H9 (cell line): ENCODE measurements at places on chromosomes 1 and 21.
A peak's percentile ranks its signal among the peaks of the same experiment; 100 is the strongest.

- peak; percentile 25 for DNase-seq
Measured at GRCh38 chr1:3948344-3948743, 48.3 kb upstream of the C1orf174 start.

DNA sequence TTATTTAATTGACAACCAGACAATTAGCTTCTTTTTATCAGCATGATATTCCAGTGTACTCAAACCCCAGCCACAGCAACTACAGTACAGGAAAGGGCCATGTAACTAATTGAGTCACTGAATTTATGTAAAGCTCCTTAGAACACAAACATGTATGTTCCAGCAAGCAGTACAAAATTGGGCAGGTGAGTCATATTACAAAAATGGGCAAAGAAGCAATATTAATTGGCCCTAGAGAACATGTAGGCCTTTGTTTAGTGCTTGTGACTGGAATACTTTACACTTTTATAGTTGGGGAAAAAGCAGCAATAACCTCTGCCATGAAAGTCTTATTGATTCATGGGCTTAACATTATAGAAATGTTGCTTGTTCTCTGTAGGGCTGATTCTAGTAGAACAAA lies 31.8 kb downstream of the CLEC20A start:
- DNase-seq = no peak

GRCh38 chr1:207941665-207942064 lies 30.7 kb upstream of the CD34 start:
- DNase-seq = no peak

DNA sequence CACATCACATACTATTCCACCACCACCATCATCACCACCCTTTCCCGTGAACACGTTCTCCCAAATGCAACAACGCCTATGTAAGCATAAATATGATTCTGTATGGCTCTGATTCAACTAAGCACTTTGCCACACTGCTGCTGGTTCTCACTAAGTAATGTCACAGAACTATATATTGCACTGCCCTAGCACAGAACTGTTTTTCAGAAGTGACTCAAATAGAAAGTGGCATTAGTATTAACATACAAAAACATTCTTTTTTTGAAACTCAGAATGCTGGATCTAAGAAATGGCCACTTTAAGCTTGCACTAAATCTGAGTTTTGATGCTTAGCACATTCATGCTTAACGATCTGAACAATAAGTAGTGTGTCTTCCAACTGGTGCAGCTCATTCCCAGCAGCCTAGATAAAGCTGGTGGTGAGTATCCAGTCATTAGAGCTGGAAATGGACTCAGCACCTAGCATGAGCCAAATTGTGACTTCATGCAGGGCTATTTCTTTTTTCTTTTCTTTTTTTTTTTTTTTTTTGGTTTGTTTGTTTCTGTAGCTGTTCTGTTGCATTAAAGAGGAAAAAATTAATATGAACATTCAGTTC lies 46.2 kb upstream of the ZC3H11B start:
- DNase-seq = no peak

GRCh38 chr1:226292874-226293552 lies 16.0 kb downstream of the LIN9 start:
- DNase-seq = no peak

DNA sequence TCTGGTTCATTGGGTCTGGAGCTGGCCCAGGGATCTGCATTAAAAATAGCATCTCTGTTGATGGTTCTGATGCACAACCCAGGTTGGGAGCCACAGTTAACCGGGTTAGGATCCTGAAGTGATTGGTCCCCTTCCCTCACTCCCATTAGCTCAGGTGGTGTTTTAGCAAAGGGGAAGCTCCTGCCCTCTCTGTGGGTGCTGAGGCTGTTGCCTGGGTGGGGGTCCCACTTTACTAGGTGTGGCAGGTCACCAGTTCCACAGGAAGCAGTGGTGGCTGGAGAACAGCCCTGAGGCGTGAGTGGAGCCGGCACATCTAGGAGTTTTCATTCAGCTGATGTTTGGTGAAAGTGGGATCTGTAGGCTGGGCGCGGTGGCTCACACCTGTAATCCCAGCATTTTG lies 86.5 kb downstream of the MAN1C1 start:
- DNase-seq = no peak

- no peak for DNase-seq
Measured at GRCh38 chr1:39509360-39510009, 18.0 kb downstream of the BMP8A start.

- no peak for DNase-seq
Measured at GRCh38 chr1:12678820-12679219, 34.9 kb downstream of the AADACL4 start.

- DNase-seq = no peak
Measured at GRCh38 chr21:46131838-46132651, 23.3 kb downstream of the FTCD start.

GRCh38 chr1:46667782-46668760 lies at the start of gene ATPAF1:
ATPAF1 (minus strand) TSS chr1:46668364; CDS start chr1:46668322, 42 bp downstream.
- peak; percentile 91 for DNase-seq

- DNase-seq = no peak
Measured at GRCh38 chr1:161706113-161706481, 932 bp upstream of the FCRLA start.

- DNase-seq = no peak
Measured at GRCh38 chr1:87329526-87330056, 911 bp downstream of the LMO4 start.

- DNase-seq = no peak
Measured at GRCh38 chr1:234139966-234140365, 233.3 kb upstream of the COA6 start.

GRCh38 chr1:156866249-156866909 lies 5.7 kb downstream of the NTRK1 start:
- DNase-seq = no peak

DNA sequence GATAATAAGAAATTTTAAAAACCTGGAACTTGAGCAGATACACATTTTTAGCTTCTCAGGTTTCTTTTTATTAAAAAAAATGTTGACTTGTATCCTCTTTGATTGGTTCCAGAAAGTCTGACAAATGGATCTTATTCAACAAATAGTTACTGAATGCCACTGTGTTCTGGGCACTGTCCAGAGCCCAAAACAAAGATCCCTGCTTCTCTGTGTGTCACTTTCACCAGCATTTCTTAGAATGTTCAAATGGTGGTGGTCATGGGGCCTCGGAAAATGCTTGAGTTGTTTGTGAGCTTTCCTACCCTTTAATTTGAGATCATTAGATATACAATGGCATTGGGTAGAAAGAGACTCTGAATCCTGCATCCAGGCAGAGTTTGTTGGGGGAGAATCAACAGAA lies 19.9 kb downstream of the ACTN2 start:
- no peak for DNase-seq

DNA sequence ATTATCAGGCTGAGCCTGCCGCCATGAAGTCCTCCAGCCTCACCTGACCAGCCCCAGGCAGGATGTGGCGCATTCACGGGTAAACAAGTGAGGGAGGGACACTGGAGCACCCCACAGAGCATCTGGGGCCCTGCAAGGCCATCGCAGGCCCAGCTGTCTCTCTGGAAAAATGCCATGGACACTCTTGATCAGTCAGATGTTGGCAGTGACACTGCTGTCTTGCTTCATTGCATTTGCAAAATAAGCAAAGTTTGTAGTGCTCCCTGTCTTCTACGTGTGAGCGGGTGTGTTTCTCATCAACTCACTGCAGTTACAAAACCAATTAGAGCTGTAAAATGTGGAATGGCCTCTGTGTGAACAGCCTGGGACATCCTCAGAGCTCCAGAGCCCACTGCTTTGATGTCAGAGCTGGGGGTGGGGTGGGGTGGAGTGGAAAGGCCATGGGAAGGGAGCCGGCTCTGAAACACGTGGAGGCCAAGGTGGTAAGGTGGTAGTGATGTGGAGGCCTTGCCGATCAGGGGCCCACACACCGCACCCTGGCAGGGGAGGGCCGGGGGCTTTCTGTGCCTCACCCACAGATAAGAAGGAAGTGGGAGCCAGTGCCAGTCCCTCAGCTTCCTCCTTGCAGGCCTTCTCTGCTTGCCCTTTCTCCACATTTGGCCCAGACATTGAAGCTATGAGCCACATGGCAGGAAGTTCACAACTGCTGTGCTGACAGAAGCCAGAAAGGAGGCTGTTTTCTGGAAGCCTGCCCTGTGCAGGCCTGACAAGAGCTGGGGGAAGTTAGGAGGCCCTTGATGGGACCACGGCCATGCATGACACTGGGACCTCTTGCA lies 254.9 kb downstream of the RHOU start:
- DNase-seq = no peak

GRCh38 chr1:237145379-237146135 lies 103.6 kb downstream of the RYR2 start:
- DNase-seq = no peak

GRCh38 chr1:34763142-34763781 lies 3.7 kb downstream of the GJB4 start:
- peak; percentile 79 for DNase-seq

GRCh38 chr21:42276526-42277154 lies 38.6 kb downstream of the TFF3 start:
- no peak for DNase-seq

DNA sequence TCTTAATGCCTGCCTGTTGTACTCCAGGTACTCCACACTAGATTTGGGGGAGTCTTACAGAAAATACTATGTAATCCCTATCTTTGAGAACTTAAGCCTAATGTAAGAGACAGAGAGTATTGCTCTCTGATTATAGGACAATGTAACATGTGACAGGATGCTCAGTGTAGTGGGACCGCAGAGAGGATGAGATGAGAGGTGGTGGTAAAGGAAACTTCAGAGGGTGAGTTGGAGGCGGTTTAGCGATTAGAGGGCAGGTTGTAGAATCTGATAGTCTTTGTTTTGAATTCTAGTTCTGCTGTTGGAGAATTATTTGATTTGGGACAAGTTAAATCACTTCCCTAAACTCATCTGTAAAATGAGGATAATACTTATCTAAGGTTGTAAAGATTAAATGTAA lies 5.4 kb downstream of the SOAT1 start:
- DNase-seq = no peak

GRCh38 chr1:238223076-238223640 lies 332.4 kb upstream of the ZP4 start:
- DNase-seq = no peak

GRCh38 chr1:246797597-246797996 lies 73.4 kb downstream of the SCCPDH start:
- no peak for DNase-seq

DNA sequence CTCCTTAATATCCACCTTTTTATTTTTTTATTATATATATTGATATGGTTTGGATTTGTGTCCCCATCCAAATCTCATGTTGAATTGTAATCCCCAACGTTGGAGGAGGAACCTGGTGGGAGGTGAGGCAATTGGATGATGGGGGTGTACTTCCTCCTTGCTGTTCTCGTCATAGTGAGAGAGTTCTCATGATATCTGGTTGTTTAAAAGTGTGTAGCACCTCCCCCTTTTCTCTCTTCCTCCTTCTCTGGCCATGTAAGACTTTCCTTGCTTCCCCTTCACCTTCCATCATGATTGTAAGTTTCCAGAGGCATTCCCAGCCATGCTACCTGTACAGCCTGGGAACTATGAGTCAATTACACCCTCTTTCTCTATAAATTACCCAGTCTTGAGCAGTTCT lies 22.7 kb upstream of the CCSAP start:
- no peak for DNase-seq

DNA sequence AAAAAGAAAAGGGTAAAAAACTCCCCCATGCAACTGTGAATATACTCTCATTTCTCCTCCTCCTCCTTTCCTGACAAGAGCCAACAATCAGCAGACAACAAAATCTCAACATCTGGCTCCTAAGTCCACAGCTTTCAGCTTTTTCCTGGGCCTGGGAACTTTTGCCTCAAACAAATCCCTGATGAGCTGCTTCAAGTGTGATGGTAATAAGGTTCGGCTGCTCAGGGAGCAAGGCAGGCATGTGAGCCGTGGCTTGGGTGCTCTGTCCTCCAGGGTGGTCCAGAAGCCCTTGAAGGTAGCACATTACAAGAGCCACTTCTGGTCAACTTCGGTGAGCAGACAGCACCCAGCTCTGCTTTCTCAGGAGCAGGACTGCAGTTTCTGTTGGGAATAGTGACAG lies 46.3 kb downstream of the ITPKB start:
- DNase-seq = no peak

GRCh38 chr1:22263359-22263758 lies 120.5 kb upstream of the WNT4 start:
- no peak for DNase-seq

DNA sequence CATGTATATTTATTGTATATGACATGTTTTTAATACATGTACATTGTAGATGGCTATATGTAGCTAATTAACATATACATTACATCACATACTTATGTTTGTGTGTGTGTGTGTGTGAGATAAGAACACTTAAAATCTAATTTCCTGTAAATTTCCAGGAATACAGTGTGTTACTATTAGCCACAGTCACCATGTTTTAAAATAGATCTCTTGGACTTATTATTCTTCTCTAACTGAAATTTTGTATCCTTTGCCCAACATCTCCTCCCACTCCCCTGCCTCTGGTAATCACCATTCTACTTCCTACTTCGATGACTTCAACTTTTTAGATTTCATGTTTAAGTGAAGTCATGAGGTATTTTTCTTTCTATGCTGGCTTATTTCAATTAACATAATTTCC lies 64.8 kb downstream of the FCRL5 start:
- no peak for DNase-seq

- DNase-seq = peak; percentile 46
Measured at GRCh38 chr1:23423415-23424292, 894 bp downstream of the TCEA3 start.

DNA sequence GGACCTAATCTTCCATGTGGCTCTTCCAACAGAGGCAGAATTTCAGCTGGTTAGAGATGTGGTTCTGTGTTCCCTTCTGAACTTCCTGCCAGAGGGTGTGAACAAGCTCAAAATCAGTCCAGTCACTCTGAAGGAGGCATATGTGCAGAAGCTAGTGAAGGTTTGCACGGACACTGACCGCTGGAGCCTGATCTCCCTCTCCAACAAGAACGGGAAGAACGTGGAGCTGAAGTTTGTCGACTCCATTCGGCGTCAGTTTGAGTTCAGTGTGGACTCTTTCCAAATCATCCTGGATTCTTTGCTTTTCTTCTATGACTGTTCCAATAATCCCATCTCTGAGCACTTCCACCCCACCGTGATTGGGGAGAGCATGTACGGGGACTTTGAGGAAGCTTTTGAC lies 17.3 kb downstream of the TENT5C start:
- no peak for DNase-seq

GRCh38 chr1:24294716-24295371 lies 24.3 kb upstream of the GRHL3 start:
- DNase-seq = no peak

- no peak for DNase-seq
Measured at GRCh38 chr1:51303315-51303714, 27.0 kb downstream of the TTC39A start.

DNA sequence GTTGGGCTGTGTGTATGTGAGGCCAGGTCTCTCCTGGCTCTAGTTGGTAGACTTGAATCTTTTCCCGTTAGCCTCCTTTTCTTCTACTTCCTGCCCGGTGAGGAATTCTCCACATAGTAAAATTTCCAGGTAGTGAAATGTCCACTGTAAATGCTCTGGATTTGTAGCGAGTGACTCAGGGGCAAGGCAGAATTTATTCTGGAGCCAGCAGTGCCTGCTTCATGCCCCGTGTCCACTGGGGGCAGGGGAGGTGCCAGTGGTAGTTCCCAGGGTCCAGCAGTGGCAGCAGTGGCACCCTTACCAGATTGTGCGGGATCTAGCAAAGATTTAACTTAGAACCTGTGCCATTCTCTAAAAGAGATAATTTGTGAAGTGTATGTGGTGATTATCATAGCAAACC lies 74.5 kb upstream of the USP24 start:
- no peak for DNase-seq

GRCh38 chr1:65827346-65827745 lies 34.7 kb downstream of the PDE4B start:
- DNase-seq = no peak
